Naive thymus-derived CD4-positive, alpha-beta T cell (primary cell): ENCODE measurements at places on chromosomes 5 and 9. TPM values are rescaled to one million over a fixed set of nuclear protein-coding genes. Genes with fewer than 3 reads are reported as not detected.

GRCh38 chr9:120306561-120306960 is 273.4 kb downstream of the CDK5RAP2 start:
- no peaks in the 10 kb centered on the region for H3K36me3 ChIP-seq
- no peak for DNase-seq
- no peaks in the 10 kb centered on the region for H3K4me1 ChIP-seq
- H3K4me3 ChIP-seq: no peak overlapping the region
- H3K27me3 ChIP-seq: no peaks in the 10 kb centered on the region
- no peak overlapping the region for H3K27ac ChIP-seq

DNA sequence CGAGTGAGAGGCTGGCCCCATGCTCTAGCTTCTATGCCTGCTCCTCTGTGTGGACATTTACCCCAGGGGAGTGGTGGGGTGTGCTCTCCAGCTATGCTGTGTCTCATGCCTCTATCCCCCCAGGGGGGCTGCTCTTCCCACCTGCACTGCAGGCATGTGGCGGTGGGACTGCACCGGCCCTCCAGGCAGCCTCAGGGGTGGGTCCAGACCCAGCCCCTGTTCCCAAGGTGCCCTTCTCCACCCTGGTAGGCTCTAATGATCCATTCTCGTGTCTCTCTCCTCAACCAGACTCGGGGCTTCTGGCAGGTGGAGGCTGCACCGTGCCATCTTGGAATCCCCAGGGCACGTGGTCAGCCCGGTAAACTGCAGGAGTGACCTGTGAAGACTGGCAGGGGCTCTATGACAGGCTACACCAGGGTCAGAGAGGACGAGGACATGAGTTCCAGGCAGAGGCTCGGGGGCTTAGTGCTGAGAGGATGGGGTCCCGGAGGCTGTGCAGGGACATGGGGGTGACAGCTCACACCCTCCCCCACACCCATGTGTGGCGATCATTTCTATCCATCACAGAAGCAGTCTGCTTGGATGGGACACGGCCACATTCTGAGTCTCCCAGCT is 22.7 kb upstream of the COL5A1 start:
- no peak overlapping the region for H3K4me3 ChIP-seq
- no peak overlapping the region for H3K27ac ChIP-seq
- H3K4me1 ChIP-seq: no peaks in the 10 kb centered on the region
- DNase-seq: no peak
- no peaks in the 10 kb centered on the region for H3K36me3 ChIP-seq

DNA sequence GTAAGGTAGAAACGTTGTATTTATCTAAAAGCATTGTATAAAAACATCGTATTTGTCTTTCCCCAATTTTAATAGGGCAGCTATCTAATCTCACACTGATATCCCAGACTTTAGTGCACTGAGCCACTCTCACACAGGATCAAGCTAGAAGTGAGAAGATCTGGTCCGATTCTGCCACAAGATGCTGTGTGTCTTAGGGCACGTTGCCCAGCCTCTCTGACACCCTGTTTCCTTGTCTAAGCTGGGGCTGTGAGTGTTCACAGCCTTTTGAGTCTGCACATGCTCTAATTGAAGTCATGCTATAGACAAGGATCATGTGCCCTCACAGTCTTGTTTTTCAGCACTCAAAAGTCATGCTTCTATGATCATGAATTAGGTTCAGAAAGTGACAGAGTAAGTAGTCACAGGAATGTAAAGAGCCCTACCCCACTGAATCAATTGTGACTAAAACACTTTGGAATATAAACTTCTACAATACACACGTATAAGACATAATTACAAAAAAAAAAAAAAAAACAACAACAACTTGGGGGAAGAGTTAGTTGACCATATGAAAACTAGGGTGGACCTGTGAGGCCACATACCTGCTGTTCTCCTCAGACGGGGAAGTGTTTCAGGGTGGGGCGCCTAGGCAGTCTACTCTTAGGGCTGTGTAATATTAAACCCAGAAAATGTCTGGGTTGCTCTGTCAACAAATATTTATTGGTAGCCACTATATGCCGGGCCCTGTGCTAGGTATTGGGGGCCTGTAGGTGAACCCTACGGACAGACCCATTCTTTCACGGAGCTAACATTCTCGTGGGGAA is 893 bp upstream of the ABLIM3 start:
- no peak overlapping the region for H3K27ac ChIP-seq
- peaks cover 4% of the 10 kb centered on the region for H3K27me3 ChIP-seq
- H3K36me3 ChIP-seq: no peaks in the 10 kb centered on the region
- H3K4me3 ChIP-seq: no peak overlapping the region

PCDHGA6 gene
- 0.24 TPM for total RNA-seq

DNA sequence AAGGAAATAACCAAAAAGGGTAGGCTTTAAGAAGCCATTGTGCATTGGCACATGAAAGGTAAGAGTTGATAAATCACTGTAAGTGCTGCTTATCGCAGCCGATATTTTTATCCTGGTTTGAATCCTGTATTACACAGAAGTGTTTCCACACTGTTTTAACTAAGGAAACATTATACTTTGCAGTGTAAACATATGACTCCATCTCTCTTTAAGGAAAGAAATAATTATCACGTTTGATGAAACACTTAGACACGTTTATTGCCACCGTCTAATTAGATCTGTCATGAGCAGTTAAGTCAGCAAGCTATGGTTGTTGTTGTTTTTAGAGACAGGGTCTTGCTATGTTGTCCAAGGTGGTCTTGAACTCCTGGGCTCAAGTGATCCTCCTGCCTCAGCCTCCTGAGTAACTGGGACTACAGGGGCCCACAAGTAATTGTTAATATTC is 85.7 kb upstream of the TNFAIP8 start:
- H3K4me3 ChIP-seq: peak overlapping the region; percentile 96
- no peaks in the 10 kb centered on the region for H3K27me3 ChIP-seq
- H3K36me3 ChIP-seq: no peaks in the 10 kb centered on the region
- H3K27ac ChIP-seq: peak overlapping the region; percentile 85
- peaks cover 45% of the 10 kb centered on the region for H3K4me1 ChIP-seq
- DNase-seq: no peak

GRCh38 chr9:114401344-114401743 is 13.6 kb upstream of the AKNA start:
- peaks cover 3% of the 10 kb centered on the region for H3K36me3 ChIP-seq
- peaks cover 22% of the 10 kb centered on the region for H3K4me1 ChIP-seq
- no peak for DNase-seq

RECK gene
- total RNA-seq: 13.3 TPM

- no peaks in the 10 kb centered on the region for H3K27me3 ChIP-seq
- no peaks in the 10 kb centered on the region for H3K36me3 ChIP-seq
- DNase-seq: no peak
- no peak overlapping the region for H3K27ac ChIP-seq
- no peaks in the 10 kb centered on the region for H3K4me1 ChIP-seq
- no peak overlapping the region for H3K4me3 ChIP-seq
These were observed 318.8 kb downstream of the ACTL7B start for GRCh38 chr9:108536836-108537601.

- no peaks in the 10 kb centered on the region for H3K36me3 ChIP-seq
- no peaks in the 10 kb centered on the region for H3K4me1 ChIP-seq
- no peaks in the 10 kb centered on the region for H3K27me3 ChIP-seq
- no peak overlapping the region for H3K4me3 ChIP-seq
- H3K27ac ChIP-seq: no peak overlapping the region
These were observed 110.4 kb upstream of the GRHPR start for GRCh38 chr9:37311938-37312708.

DNA sequence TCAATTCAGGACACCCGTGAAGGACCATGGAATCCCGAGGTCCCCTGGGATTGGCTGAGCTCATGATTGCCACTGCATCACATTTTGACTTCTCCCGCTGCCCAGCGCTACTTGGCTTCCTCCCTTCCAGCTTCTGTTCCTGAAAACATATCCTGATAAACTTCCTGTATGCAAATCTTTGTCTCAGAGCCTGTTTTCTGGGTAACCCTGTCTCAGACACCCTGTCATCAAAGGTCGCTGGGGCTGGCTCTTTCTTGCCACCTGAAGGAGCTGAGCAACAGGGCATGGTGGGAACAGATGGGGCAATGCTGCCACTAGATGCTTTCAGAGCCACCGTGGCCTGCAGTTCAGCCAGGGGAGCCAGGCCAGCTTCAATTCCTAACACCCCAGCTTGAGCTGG is 154.3 kb upstream of the TBC1D2 start:
- DNase-seq: no peak
- H3K27ac ChIP-seq: no peak overlapping the region
- H3K36me3 ChIP-seq: no peaks in the 10 kb centered on the region
- no peaks in the 10 kb centered on the region for H3K27me3 ChIP-seq

DNA sequence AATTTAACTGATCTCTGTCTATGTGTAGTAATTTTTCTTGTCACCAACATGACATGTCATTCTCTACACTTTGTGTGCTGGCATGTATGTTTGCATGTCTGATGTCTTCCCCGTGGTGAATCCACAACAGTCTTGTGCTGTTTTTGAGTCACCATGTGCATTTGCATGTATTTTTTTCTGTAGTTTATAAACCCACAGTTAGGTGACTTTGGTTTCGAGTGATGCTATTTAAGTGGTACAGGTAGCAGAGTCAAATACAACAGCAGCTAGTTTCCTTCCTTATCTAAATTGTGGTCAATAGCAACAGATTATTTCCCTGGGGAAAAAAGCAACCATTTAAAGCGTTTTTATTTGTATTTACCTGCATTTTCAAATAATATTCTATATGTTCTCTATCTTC is 89.9 kb upstream of the FSD1L start:
- H3K27me3 ChIP-seq: no peaks in the 10 kb centered on the region
- H3K4me3 ChIP-seq: no peak overlapping the region

DNA sequence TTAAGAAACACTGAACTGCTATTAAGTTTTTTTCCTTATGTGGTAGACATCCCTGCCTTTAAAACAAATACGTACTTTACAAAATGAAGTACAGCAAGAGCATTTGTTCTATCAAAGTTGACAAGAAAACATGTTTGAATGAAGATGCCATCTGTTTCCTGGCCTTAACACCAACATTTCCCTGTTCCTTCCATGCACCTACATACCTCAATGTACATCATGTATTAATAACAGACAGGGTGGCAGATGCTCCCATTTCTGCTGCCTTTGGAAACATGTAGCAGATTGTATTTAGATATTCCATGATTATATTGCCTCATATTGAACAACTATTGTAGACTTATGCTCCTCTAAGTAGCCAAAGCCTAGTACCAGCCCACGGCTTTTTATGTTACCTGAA is 104.4 kb downstream of the PJA2 start:
- no peaks in the 10 kb centered on the region for H3K36me3 ChIP-seq
- H3K4me1 ChIP-seq: no peaks in the 10 kb centered on the region
- no peak overlapping the region for H3K27ac ChIP-seq
- no peak overlapping the region for H3K4me3 ChIP-seq
- no peak for DNase-seq
